ENCODE measurements at places on chromosomes 7 and 10.

DNA sequence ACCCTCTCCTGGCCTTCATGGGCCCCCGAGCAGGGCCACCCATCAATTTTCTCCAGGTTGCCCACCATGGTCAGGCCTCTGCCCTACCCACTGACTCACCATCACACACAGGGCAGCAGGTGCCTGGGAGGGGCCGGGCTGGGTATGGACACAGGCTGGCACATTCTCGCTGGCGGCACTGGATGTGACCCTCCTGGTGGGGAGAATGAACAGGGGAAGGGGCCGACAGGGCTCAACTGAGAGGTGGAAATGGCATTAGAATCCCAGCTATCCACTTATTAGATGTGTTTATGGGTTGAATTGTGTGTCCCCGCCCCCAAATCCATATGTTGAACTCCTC lies 16.4 kb downstream of the KCP start:
- DNase-seq = no peak

GRCh38 chr7:816751-817671 lies 15.3 kb upstream of the SUN1 start:
- DNase-seq = no peak

- no peak for DNase-seq
Measured at GRCh38 chr7:3953133-3953532, 652.1 kb downstream of the SDK1 start.

DNA sequence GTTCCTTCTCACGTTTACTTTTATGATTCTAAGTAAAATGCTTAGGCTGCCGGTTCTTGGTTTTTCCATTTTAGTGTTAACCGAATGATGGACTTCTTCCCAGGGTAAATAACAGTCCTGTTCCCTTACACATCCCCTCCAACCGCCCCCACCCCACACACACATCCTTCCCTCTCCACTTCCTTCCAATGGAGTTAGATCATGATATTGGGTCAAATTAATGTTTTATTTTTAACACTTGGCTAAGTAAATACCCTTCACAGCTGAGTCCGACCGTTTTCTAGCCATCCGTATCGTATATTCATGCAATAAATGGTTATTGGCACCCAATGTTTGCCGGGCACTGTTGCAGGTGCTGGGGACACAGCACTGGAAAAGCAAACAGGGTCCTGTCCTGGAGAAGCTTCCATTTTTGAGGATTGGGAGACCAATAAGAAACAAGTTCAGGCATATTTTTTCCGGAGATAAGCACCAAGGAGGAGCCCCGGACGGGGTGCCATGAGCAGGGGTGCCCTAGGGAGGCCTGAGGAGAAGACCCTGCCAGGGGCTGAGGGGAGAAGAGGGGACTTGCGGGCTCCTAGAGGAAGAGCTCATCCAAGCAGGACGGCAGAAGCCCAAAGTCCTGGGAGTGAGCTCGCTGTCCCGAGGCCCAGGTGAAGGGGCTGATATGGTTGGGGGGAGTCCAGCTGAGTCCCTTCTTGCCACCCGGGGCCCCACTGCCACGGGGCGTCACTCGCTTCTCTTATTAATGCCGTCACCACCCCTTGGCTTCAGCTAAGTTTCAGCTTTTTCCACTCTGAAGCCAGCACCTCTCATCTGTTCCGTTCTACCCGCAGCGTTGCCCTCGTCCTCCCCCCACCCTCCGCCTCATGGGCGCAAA lies 126.0 kb upstream of the RET start:
- no peak for DNase-seq

GRCh38 chr7:145692237-145692950 lies 424.2 kb upstream of the CNTNAP2 start:
- no peak for DNase-seq

GRCh38 chr7:79304711-79305110 lies 148.8 kb downstream of the MAGI2 start:
- DNase-seq = no peak

GRCh38 chr10:85902051-85902450 lies 464.5 kb downstream of the GRID1 start:
- no peak for DNase-seq

DNA sequence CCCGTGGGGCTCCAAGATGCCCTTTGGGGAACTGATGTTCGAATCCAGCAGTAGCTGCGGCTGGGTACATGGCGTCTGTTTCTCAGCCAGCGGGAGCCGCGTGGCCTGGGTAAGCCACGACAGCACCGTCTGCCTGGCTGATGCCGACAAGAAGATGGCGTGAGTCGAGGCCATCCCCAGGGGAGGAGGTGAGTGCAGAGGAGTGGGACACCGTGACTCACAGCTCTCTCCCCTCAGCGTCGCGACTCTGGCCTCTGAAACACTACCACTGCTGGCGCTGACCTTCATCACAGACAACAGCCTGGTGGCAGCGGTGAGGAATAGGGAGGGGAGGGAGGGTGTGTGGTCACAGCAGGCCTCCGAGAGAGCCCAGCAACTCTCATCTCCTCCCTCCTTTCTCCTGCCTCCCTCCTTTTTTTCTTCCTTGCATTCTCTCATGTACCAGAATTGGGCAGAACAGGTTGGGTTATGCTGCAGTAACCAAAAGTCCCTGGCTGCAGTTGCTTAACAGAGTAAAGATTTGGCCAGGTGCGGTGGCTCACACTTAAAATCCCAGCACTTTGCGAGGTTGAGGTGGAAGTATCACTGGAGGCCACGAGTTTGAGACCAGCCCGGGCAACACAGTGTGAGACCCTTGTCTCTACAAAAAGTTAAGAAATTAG lies 16.5 kb downstream of the ARPC1B start:
- DNase-seq = no peak

DNA sequence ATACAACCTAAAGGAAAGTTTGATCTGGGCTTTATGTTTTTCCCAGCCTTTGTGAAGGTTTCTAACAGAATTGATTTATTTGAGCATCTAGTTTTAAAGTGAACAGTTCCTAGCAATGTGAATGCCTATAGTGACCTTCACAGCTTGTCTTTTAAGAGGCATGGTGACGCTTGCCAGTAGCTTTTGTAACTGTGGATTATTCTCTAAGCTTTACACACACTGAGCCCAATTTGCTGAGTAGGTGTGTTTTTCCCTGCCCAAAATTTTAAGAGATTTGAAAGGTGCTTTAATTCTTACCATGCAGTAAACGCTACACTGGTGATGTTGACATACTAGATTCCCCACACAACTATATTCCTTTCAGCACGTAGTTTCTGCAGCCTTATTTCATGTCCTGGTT lies 420.2 kb upstream of the AKR1E2 start:
- no peak for DNase-seq

- DNase-seq = no peak
Measured at GRCh38 chr7:46930366-46930765, 651.5 kb downstream of the TNS3 start.

GRCh38 chr10:100600218-100600617 lies 64.5 kb downstream of the HIF1AN start:
- DNase-seq = no peak

GRCh38 chr10:131859341-131860020 lies 41.3 kb upstream of the PPP2R2D start:
- DNase-seq = no peak

- no peak for DNase-seq
Measured at GRCh38 chr10:103854265-103854685, 1.1 kb downstream of the SH3PXD2A start.

GRCh38 chr10:124025152-124025551 lies 68.2 kb downstream of the CHST15 start:
- DNase-seq = no peak

- DNase-seq = no peak
Measured at GRCh38 chr7:52877240-52877639, 158.2 kb upstream of the POM121L12 start.

DNA sequence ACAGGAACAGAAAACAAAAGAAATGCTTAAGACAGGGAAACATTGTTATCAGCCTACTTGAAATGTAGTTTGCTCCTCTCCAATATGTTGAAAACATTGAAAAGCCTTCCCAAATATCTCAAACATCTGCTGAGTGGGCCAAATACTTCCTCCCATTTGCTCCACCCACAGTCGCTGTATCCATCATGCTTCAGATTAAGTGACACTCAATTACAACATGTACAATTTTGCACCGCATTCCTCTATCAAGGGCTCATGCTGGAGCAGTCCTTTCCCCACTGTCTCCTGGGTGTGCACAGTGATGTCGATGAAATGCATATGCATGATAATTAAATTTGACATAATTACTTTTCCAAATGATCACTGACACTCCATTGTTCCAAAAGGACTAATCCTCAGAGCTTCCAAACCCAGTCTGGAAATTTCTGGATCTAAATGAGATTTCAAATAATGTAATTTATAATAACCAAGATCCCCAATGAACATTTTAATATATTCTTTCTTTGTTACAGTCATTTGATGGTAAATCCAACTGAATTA lies 604.6 kb downstream of the GRID1 start:
- no peak for DNase-seq

DNA sequence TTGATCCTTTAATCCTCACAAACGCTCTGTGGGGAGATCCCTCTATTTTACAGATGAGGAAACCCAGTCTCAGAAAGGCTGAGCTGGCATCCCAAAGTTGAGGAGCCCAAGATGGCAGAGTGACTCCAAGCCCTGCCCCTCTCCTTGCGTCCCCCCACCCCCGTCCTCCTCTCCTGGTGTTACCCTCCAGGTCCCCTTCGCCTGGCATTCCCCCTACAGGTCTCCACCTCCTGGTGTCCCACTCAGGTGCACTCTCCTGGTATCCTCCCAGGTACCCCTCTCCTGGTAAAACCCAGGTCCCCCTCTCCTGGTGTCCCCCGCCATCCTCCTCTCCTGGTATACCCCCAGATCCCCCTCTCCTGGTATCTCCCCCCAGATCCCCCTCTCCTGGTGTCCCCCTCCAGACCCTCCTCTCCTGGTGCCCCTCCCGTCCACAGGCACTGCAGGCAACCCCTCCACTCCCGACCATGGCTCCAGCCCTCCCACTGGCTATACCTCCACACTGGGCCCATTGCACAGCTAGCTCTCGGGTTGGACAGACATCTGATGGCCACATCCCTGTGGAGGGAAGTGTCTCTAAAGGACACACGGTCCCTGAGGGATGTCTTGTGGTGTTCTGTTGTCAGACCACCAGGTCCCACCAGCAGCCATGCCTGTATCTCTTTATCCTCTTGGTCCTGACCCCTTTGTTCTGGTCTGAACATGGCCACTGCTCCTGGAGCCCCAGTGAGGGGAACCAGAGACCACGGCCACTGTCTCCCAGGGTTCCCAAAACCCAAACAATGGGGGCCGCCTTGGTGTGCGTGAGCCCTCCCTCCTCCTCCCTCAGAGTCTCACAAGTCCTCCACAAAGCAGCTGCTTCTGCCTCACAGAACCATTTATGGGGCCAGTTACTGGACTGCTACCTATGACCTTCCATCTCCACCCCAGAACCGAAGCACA lies 37.2 kb downstream of the CALML3 start:
- no peak for DNase-seq

DNA sequence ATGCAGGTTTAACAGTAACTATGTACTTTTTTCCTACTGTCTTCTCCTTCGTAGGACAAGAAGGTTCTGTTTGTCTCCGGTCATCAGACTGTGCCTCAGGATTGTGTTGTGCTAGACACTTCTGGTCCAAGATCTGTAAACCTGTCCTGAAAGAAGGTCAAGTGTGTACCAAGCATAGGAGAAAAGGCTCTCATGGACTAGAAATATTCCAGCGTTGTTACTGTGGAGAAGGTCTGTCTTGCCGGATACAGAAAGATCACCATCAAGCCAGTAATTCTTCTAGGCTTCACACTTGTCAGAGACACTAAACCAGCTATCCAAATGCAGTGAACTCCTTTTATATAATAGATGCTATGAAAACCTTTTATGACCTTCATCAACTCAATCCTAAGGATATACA lies 2.4 kb downstream of the DKK1 start:
- DNase-seq = no peak

DNA sequence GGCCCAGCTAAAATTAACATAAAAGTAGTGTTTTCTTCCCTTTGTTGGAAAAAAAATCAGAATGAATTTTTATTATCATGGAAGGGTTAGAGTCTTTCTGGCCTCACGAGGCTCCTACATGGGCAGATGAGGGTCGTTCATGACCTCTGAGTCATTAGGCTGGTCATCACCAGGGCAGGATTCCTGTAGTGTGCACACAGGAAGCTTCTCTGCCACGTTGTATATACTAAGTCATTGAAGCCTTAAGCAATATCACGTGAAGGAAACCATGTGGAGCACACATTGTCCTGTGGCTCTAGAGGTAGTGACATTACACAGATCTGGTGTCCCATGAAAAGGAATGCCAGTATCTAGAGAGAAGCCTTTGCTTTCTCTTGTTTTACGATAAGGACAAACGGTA lies 84.7 kb upstream of the C1QL3 start:
- DNase-seq = no peak

- no peak for DNase-seq
Measured at GRCh38 chr10:132102717-132103110, 37.0 kb downstream of the JAKMIP3 start.

- no peak for DNase-seq
Measured at GRCh38 chr7:106285855-106286492, 1.2 kb upstream of the NAMPT start.

GRCh38 chr10:43606323-43607198 lies at the start of gene ZNF485:
Gene ZNF485 (plus strand): TSS chr10:43606438. CDS start chr10:43607051, 613 bp downstream.
- DNase-seq = peak; percentile 46

GRCh38 chr7:101624246-101625001 lies 4.7 kb downstream of the MYL10 start:
- DNase-seq = no peak

- DNase-seq = no peak
Measured at GRCh38 chr7:101555269-101555920, 73.7 kb downstream of the MYL10 start.

DNA sequence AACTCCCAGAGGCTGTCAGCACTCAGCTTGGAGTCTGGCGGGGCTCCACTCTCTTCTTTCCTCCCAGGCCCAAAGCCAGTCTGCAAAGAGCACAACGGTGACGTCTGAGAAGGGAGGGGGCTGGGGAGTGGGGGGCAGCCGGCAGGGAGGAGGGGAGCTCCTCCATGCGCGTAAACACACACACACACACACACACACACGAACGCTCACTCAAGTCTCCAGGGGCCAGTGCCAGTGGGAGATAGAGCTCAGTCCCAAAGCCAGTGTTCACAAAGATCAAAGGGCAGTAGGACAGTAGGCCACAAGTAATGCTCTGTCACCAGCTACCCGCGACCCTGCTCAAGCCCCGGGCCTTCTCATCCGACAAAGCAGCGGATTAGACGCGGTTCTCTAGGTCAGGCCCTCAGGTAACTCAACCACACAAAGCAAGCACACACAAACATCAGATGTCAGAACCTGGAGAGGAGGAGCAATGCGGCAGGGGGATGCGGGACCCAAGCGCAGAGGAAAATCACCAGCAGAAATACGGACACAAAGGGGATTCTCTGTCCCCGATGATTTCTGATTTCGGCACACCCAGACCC lies 19.9 kb downstream of the TCAF1 start:
- no peak for DNase-seq

DNA sequence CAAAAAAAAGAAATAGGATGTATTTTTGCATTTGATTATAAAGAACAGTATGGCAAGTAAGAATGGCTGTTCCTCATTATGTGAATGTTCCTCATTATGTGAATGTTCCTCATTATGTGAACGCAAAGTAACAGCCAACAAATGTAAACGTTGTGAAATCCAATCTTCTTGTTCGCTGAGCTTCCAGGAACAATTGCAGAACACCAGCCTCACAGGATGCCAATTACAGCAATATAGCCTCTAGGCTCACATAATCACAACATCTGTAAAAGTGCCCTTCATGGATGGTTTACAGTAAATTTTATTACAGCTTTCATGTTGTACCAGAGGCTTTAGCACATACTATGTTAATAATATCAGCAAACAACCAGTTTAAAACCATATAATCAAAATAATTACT lies 71.6 kb downstream of the THSD7A start:
- no peak for DNase-seq
